ENCODE measurements at places on chromosomes 11 and 22. TPM values are rescaled to one million over a fixed set of nuclear protein-coding genes. Genes with fewer than 3 reads are reported as not detected.

Gene HTR3B
- total RNA-seq = not detected

Gene PHOX2A
- not detected for total RNA-seq

Gene OR2D2
- 0.40 TPM for total RNA-seq

Gene ZFTA
- 8.9 TPM for total RNA-seq

Gene TOMT
- not detected for total RNA-seq

Gene SCUBE2
- 0.87 TPM for total RNA-seq

Gene IL18
- 1.6 TPM for total RNA-seq

Gene MIAT
- 0.50 TPM for total RNA-seq

Gene PACSIN3
- total RNA-seq = 29.8 TPM

All from renal cortical epithelial cell (primary cell).